ENCODE measurements at places on chromosomes 6 and 20.

DNA sequence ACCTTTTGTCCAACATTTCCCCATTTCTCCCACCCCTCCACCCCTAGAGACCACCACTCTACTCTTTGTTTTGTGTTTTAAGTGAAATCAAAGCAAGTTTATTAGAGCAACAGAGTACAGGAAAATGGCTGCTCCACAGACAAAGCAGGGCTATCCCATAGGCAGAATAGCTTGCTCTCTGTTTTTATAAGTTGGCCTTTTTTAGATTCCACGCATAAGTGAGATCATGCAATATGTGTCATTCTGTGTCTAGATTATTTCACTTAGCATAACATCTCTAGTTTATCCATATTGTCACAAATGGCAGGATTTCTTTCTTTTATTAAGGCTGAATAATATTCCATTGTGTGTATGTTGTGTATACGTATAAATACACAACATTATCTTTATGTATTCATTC is 30.1 kb upstream of the SMLR1 start:
- no peak for DNase-seq

GRCh38 chr6:142242269-142242668 is 59.5 kb upstream of the ADGRG6 start:
- DNase-seq = no peak

DNA sequence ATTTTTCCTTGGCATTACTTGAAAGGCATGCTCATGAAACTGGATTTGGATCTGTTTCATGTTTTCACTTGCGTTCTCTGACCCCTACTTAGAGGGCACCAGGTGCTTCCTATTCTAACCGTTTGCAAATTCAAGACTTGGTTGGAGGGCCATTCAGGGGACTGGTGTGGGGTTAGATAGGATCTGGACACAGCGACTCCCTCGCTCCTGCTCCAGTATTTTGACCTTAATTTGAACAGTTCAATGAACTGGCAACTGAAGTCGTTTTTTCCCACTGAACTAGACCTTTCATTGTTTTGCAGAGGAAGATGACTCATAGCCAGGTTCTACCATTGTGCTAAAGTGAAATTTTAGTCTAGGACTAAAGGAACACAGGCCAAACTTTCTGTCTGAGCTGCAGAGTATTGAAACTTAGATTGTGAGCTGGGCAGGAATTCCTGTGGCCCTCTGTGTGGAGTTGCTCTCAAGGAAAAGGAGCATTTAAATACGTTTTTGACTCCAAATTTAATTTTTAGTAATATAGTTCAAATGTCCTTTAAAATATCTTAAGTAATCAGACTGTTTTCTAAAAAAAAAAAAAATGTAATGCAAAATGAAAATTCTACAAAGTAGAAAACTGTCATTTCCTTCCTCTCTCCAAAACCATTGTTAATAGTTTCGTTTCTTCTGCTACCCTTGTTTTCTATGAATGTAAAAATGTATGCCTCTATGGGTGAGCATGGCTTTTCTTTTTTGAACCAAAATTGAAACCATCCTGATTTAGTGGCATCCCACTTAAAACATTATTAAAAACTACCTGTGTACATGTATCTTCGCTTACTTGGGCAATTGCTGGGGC is 64.8 kb downstream of the UTRN start:
- DNase-seq = peak; percentile 62

GRCh38 chr6:152669895-152670294 is 27.8 kb upstream of the MYCT1 start:
- no peak for DNase-seq

- no peak for DNase-seq
Observed at GRCh38 chr6:140684776-140685550, 1310.5 kb upstream of the CITED2 start.

- peak; percentile 100 for DNase-seq
Observed at GRCh38 chr6:32177788-32178546, at the start of gene RNF5. TSS of gene RNF5 (plus strand) at chr6:32178405. CDS start at chr6:32178512, 107 bp downstream.

- no peak for DNase-seq
Observed at GRCh38 chr6:56906752-56907151, 48.2 kb upstream of the BEND6 start.

- DNase-seq = no peak
Observed at GRCh38 chr20:6115221-6115895, 7.5 kb downstream of the FERMT1 start.

- DNase-seq = no peak
Observed at GRCh38 chr20:34560141-34560523, 1.6 kb downstream of the MAP1LC3A start.

DNA sequence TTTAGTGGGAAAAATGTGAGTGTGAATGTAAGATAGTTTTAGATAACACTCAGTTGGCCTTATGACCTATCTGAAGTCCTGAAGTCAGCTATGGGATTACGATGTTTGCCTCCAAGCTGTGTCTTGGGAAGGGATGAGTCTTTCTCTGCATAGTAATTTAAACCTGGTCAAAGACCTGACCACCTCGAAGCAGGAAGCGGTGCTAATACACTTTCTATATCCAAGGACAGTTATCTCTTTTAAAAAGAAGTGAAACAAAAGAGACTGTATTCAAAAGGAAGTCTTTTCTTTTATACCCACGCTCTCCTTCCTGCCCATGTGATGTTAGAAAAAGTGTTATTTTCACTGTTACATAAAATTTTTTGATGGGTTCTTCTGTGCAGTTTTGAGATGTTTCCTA is 94.9 kb downstream of the JARID2 start:
- no peak for DNase-seq

DNA sequence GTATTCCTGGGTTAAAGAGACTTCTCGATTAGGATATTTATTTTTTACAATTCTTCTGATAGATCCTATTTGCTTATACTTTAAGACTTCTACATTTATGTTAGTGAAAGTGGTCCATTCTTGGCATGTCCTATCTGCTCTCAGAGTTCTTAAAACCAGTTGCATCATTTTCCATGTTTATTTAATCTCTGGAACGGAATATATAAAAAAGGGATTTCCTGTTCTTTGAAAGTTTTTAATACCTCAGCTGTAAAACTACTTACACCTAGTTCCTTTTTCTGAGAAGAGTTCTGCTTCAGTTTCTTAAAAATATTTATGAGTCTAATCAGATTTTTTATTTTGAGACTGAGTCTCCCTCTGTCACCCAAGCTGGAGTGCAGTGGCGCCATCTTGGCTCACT is 18.0 kb upstream of the MYL9 start:
- DNase-seq = no peak

DNA sequence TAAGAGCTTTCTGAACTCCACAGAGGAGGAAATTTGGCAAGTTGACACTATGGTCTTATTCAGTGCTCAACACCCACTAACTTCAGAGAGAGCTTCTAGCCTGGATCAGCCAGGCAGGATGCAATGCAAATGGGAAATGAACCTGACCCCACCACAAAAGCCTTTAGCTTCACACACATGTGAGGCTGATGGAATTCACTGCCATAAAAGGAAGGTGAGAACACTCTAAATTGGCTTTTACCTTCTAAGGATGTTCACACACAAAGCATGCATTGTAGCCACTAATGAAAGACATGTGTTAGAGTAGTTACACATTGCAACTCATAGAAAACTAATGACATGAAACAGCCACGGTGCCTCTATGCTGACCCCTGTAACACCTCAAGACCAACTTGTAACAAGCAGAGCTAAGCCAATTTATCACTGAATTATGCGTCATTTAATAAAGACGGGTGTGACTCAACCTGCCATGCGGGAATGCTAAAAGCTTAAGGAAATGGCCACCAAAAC is 262.1 kb downstream of the HACE1 start:
- peak; percentile 91 for DNase-seq

- DNase-seq = peak; percentile 79
Observed at GRCh38 chr20:58839474-58839874, 11.2 kb downstream of the GNAS-AS1 start.

- no peak for DNase-seq
Observed at GRCh38 chr20:40955326-40955725, 73.3 kb upstream of the TOP1 start.

DNA sequence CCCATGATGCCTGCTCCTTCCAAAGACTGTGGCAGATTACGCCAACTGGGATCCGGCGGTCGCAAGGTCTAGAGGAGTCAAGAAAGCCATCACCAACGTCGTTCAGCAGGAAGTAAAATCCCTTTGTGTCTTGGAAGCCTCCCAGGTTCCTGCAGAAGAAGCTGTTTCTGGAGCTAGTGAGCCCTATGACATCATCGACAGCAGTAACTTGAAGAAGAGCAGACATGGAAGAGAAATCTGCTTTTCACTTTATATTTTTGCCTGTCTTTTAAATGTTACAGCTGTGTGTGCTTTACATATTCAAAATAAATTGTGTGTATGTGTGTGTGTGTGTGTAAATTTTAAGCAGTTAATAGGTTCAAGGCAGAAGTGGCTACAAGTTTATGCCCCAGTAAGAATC is 7.4 kb upstream of the OR2H2 start:
- DNase-seq = no peak

- DNase-seq = no peak
Observed at GRCh38 chr6:94254689-94255088, 835.3 kb upstream of the EPHA7 start.

GRCh38 chr6:8192067-8192466 is 89.7 kb upstream of the EEF1E1 start:
- no peak for DNase-seq

GRCh38 chr6:41553405-41553999 is 7.3 kb downstream of the FOXP4 start:
- DNase-seq = no peak

DNA sequence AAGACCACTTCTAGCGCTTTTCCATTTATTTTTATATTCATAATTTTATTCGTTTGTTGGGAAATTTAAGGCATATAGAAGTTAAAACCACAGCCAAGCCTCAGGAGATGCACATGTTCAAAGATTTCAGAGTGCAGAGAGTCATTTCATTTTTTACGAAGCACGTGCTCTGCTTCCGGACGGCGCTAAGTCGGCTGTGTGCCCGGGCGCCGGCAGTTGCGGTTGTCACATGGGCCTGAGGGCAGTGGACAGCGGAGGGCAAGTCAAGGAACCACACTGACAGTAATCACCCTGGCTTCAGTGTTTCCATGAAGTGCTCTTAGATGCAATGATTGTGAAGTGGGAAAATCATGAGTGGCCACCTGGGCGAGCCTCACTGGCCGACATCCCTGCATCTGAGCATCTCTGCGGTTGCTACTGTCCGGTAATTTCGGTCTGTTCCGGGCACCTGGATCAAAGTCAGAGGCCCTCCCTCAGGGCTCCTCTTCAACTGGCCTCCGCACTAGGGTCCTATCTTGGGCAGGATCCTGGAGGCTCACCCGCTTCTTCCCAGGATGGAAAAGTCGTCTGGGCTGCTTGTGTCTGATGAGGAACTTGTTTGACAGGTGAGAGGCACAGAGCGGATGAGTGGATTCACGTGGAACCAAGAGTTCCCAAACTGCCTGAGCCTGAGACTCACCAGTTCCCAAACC is 90.8 kb downstream of the DACT2 start:
- DNase-seq = no peak

DNA sequence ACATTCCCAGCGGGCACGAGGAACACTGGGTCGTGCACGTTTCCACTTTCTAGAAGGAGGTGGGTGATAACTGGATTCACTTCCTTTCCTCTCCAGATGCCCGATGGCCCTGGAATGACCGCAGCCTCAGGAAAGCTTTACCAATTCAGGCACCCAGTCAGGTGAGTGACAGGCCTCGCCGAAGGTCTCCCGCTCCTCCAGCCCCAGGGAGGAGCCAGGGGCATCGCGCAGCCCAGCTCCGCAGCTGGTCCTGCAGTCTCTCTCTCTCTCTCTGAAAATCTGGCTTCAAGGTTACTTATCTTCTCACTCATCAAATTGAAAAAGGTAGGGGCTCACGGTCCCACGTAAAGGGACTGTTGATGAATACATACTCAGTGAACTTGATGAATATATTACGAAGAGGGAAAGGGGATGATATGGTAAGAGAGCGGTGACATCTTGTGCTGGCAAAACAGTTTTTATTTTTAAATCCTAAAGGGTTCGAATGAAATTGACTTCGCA is 891 bp downstream of the RIPPLY2 start:
- no peak for DNase-seq

GRCh38 chr6:169225887-169226286 is 27.8 kb downstream of the THBS2 start:
- DNase-seq = no peak

- no peak for DNase-seq
Observed at GRCh38 chr6:131532580-131533039, 40.4 kb upstream of the ARG1 start.

DNA sequence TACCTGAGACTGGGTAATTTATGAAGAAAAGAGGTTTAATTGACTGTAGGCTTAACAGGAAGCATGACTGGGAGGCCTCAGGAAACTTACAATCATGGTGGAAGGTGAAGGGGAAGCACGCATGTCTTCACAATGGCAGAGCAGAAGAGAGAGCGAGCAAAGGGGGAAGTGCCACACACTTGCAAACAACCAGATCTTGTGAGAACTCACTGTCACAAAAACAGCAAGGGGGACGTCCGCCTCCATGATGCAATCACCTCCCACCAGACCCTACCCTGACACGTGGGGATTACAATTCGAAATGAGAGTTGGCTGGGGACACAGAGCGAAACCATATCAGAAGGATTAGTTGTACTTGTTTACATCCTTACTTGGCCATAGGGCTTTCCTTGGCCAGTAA is 49.7 kb downstream of the FIG4 start:
- no peak for DNase-seq

DNA sequence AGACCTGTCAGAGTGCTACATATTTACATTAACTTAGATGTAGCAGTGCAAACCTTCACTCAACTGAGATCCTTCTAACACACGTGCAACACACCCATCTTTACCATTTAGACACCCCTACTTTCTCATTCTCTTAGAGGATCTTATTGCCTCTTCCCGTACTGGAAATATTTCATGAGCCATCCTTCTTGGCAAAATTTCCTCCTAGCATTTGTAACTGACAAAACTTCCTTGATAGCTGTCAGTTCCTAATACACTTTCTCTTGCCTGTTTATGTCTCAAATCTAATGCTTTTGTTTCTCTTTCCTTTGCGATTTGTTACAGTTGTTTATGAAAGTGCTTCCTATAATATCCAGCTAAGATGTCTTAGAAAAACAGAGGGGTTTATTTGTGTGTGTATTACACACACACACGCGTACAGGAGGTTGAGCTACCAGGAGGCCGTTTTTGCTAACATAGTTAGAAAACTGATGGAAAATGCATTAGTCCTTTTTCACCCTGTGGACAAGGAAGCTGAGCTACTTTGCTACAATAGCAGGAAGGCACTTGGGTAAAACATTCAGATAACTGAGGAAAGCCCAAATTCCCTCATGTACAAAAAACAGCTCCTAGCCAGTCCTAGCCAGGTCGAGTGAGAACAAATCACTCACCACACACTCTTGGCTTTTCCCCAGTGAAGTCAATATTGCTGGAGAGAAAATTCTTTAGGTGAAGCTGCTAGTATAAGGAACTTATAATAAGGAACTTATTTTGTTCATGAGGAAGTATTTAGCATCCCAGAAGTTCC is 153.6 kb downstream of the NFATC2 start:
- peak; percentile 32 for DNase-seq

GRCh38 chr6:145006914-145007313 is 721.8 kb downstream of the UTRN start:
- no peak for DNase-seq

- no peak for DNase-seq
Observed at GRCh38 chr20:54340667-54341081, 132.8 kb downstream of the PFDN4 start.

All from muscle of back (tissue), 13 donors.